MCF 10A (cell line): ENCODE measurements at places on chromosomes 16 and 17.

DNA sequence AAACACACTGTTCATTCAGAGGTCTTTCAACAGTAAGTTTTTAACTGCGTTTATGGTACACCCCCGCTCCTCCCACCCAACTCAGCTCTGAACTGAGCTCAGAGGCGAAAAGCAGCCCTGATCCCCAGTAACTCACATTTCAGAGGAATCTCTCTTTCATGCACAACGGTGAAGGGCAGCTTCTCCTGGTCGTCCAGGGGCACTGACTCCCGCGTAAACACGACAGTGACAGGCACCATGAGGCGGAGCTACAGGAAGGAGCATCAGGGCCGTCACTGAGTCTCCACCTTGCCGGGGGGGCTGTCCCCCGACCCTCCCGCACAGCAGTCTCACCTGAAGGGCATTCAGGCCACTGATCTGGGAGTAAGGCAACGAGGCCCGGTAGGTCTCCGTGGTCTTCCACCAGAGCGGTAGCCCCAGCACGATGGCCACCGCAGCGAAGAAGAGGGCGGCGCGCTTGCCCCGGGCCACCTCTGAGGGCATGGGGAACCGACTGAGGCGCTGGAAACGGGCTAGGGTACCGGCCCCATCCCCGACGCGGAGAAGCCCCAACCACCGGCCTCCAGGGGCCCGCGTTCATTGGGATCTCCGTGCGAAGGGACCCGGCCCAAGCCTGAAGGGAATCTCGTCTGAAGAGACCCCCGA, 486 bp downstream of the PIGS start:
- H3K4me1 ChIP-seq = peaks cover 18% of the 10 kb centered on the region
- H3K27me3 ChIP-seq = no peaks in the 10 kb centered on the region
- DNase-seq = no peak
- H3K4me3 ChIP-seq = peak overlapping the region; percentile 93
- peak overlapping the region; percentile 85 for H3K27ac ChIP-seq

GRCh38 chr16:81096715-81097208, 567 bp upstream of the GCSH start:
- H3K27ac ChIP-seq = peak overlapping the region; percentile 64
- no peaks in the 10 kb centered on the region for H3K27me3 ChIP-seq
- no peaks in the 10 kb centered on the region for H3K36me3 ChIP-seq
- H3K4me3 ChIP-seq = peak overlapping the region; percentile 63

- H3K4me1 ChIP-seq = no peaks in the 10 kb centered on the region
- no peaks in the 10 kb centered on the region for H3K36me3 ChIP-seq
Observed at GRCh38 chr17:61662741-61663140, 71.7 kb upstream of the NACA2 start.

- H3K4me1 ChIP-seq = no peaks in the 10 kb centered on the region
- no peaks in the 10 kb centered on the region for H3K27me3 ChIP-seq
- no peak overlapping the region for H3K4me3 ChIP-seq
- peaks cover 6% of the 10 kb centered on the region for H3K36me3 ChIP-seq
- H3K27ac ChIP-seq = no peak overlapping the region
- DNase-seq = no peak
Observed at GRCh38 chr17:53707566-53707965, 115.2 kb upstream of the KIF2B start.

DNA sequence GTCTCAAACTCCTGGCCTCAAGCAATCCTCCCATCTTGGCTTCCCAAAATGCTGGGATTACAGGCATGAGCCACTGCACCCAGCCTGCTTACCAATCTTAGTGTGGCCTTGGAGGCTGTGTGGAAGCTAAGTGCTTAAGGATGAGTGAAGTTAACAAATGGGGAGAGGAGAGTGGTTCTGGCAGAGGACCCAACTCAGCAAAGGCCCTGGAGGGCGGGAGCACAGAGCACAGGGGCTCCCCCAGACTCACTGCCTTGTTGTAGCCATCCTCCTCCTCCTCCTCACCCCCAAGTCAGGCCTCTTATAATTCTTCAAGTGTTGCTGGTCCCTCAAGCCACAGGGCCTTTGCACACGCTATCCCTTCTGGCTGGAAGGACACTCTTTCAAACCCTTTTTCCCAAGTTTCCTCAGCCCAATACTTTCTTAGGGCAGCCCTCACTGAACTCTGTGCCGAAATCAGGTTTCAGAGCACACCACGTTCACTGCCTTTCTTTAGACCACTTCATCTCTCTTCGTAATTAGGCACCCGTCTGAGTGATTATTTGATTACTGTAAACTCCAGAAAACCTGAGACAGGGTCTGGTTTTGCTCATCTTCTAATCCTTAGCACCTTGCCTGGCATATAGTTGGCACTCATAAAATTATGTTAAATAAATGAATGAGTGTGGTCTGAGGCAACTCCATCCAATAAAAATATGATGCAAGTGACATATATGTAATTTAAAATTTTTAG, 23.4 kb downstream of the NGFR start:
- no peaks in the 10 kb centered on the region for H3K36me3 ChIP-seq
- H3K4me1 ChIP-seq = peaks cover 21% of the 10 kb centered on the region
- no peak overlapping the region for H3K4me3 ChIP-seq
- no peak for DNase-seq
- no peak overlapping the region for H3K27ac ChIP-seq
- no peaks in the 10 kb centered on the region for H3K27me3 ChIP-seq

- peaks cover 12% of the 10 kb centered on the region for H3K4me1 ChIP-seq
- H3K27ac ChIP-seq = no peak overlapping the region
- no peaks in the 10 kb centered on the region for H3K36me3 ChIP-seq
- H3K27me3 ChIP-seq = no peaks in the 10 kb centered on the region
- H3K4me3 ChIP-seq = no peak overlapping the region
- no peak for DNase-seq
Observed at GRCh38 chr16:19278403-19278802, 7.1 kb upstream of the CLEC19A start.

DNA sequence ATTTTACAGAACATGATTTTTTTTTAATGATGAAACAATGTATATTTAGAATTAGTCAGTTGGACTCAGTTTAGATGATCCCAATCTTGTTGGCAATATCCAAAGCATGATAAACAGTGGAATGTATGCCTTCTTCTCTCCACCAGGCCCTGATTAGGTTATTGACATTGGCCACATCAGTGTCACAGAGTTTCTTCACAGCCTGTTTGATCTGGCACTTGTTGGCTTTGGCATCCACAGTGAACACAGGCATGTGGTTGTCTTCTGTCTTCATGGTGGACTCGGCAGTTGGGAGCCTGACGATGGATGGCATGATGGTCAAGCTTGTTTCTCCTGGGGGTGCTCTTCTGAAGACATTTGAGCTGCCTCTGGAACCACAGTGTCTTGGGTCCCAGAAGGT, 317.5 kb downstream of the PMP22 start:
- no peak overlapping the region for H3K27ac ChIP-seq
- no peak for DNase-seq
- H3K36me3 ChIP-seq = no peaks in the 10 kb centered on the region
- peaks cover 7% of the 10 kb centered on the region for H3K4me1 ChIP-seq

DNA sequence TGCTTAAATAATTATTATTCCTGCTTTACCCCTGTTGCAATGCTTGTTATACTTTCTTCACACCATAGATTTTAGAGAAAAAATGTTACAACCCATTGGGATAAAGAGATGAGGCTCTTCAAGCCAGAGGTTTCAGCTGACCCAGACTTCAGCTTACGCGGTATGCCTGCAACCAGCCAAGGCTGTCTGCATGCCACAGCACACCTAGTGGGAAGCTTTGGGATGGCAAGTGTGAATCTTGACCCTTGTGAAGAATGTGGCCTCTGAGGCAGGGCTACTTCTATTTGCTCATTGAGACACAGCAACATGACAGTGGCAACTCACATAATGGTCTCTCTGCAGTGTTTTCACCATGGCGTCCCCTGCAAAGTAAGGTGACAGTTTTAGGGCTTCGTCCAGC, 193.9 kb upstream of the PIRT start:
- H3K27me3 ChIP-seq = no peaks in the 10 kb centered on the region
- H3K27ac ChIP-seq = no peak overlapping the region
- no peak for DNase-seq
- no peaks in the 10 kb centered on the region for H3K4me1 ChIP-seq
- H3K36me3 ChIP-seq = no peaks in the 10 kb centered on the region

DNA sequence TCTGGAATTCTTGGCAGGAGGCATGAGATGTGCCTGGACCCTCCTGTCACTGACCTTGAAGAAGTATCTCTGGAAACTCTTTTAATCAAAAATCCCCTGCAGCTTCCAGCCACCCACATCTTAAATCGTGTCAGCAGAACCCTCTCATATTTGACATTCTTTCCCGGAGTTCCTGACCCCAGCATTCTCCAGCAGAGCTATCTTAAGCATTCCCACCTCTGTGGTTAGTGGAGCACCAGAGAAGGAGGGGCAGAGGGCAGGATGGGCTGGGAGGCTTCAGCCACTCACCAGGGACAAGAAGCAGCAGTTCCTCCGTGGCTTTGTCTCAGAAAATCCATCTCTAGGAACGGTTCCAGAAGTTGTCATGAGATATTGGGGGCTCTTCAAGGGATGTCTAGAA, 149.9 kb downstream of the RGS9 start:
- no peak overlapping the region for H3K27ac ChIP-seq
- no peaks in the 10 kb centered on the region for H3K27me3 ChIP-seq
- H3K36me3 ChIP-seq = no peaks in the 10 kb centered on the region
- no peak for DNase-seq
- no peak overlapping the region for H3K4me3 ChIP-seq
- H3K4me1 ChIP-seq = no peaks in the 10 kb centered on the region
